ENCODE measurements at places on chromosomes 6 and 20.

- H3K36me3 ChIP-seq = no peaks in the 10 kb centered on the region
- H3K4me3 ChIP-seq = no peak overlapping the region
- H3K4me1 ChIP-seq = no peaks in the 10 kb centered on the region
- no peaks in the 10 kb centered on the region for H3K27me3 ChIP-seq
- peak; percentile 50 for DNase-seq
- no peak overlapping the region for H3K27ac ChIP-seq
Measured at GRCh38 chr6:79544939-79545450, 7.8 kb upstream of the LCA5 start.

- H3K4me1 ChIP-seq = peaks cover 66% of the 10 kb centered on the region
- no peak overlapping the region for H3K4me3 ChIP-seq
- H3K27me3 ChIP-seq = no peaks in the 10 kb centered on the region
- peaks cover 4% of the 10 kb centered on the region for H3K36me3 ChIP-seq
Measured at GRCh38 chr20:36777167-36777566, 3.6 kb upstream of the DSN1 start.

GRCh38 chr6:35096129-35096862 lies 44.8 kb downstream of the TCP11 start:
- H3K36me3 ChIP-seq = no peaks in the 10 kb centered on the region
- H3K27ac ChIP-seq = no peak overlapping the region
- no peaks in the 10 kb centered on the region for H3K4me1 ChIP-seq
- H3K27me3 ChIP-seq = no peaks in the 10 kb centered on the region
- DNase-seq = no peak

GRCh38 chr6:106486236-106486635 lies 125.7 kb downstream of the CRYBG1 start:
- no peaks in the 10 kb centered on the region for H3K27me3 ChIP-seq
- no peaks in the 10 kb centered on the region for H3K36me3 ChIP-seq
- no peaks in the 10 kb centered on the region for H3K4me1 ChIP-seq
- H3K4me3 ChIP-seq = no peak overlapping the region
- no peak overlapping the region for H3K27ac ChIP-seq

GRCh38 chr6:84013931-84014330 lies 19.6 kb upstream of the MRAP2 start:
- H3K27ac ChIP-seq = no peak overlapping the region
- no peak for DNase-seq

DNA sequence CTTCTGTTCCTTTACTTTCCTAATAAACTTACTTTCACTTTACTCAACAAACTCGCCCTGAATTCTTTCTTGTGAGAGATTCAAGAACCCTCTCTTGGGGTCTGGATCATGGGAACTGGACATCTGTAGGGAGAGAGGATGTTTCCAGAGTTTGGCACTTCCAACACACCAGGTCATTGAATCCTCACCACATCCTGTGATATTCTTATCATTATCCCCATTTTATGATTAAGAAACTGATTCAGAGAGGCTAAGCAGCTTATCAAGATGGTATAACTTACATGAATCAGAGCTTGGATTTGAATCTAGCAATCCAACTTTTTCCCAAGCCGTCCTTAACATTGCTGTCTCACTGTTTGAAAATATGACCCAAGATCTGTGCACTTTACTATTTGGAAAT lies 15.5 kb downstream of the PPIL6 start:
- H3K4me1 ChIP-seq = no peaks in the 10 kb centered on the region
- no peaks in the 10 kb centered on the region for H3K27me3 ChIP-seq
- H3K4me3 ChIP-seq = no peak overlapping the region
- no peak overlapping the region for H3K27ac ChIP-seq
- no peak for DNase-seq

DNA sequence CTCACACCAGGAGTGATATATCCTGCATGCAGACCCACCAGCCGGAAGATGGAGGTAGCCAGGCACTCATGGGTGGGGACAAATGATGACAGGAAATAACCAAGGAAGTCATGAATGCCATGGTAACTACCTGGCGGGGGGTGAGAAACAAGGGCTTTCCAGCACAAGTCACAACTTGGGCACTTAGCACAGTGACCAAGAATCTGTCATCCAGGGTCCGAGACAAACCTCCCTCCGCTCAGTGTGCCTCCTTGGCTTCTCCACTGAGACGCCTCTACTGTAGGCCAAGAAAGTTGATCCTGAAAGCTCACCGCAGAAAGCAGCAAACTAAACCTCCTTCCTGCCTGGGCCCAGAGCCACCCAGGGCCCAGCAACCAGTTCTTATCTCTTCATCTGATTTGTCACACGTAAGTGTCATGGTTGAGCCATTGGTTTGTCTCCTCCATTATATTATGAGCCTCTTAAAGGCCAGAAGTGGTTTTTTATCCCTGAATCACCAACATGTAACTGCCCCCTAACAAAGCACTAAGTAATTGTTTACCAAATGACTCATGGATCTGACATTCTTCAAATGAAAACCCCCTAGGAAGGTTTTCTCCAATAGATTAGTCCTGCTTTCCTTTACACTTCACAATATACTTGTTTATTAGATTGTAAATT lies 84.3 kb upstream of the TAB2 start:
- no peak overlapping the region for H3K27ac ChIP-seq
- H3K4me1 ChIP-seq = no peaks in the 10 kb centered on the region
- H3K4me3 ChIP-seq = no peak overlapping the region
- DNase-seq = no peak

DNA sequence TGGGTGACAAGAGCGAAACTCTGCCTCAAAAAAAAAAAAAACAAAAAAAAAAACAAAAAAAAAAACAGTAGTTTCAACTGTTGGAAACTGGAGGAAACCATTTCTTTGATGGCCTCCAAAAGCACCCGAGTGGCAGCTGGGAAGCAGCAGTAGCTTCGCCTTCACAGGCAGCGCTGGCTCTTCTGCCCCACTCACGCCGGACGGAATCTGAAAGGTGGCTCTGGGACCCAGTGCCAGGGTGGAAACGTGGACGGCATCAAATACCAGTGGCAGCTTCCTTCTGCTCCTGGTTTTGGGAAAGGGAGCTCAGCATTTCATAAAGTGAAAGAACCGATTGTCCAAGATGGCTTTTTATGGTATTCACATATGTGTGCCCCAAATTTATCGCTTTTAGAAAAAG lies 159.4 kb downstream of the SMOC2 start:
- H3K27ac ChIP-seq = no peak overlapping the region
- no peaks in the 10 kb centered on the region for H3K4me1 ChIP-seq
- no peaks in the 10 kb centered on the region for H3K27me3 ChIP-seq
- no peak overlapping the region for H3K4me3 ChIP-seq
- DNase-seq = no peak

DNA sequence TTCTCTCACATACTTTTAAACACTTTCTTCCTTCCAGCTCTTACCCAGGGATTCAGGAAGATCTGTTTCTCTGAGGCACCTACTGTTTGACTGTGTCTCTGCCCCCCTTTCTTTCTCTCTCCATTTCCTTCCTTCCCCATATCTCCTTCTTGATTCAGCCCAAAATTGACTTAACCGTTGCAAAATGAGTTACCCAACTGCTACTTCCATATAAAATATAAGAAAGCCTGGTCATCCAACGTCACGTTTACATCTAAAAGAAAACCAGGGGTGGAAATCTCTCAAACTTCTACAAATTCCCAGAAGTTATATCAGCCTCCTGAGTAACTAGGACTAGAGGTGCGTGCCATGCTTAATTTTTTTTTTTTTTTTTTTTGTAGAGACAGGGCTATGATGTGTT lies 95.2 kb upstream of the INSM1 start:
- H3K27ac ChIP-seq = no peak overlapping the region
- no peaks in the 10 kb centered on the region for H3K36me3 ChIP-seq
- H3K4me3 ChIP-seq = no peak overlapping the region

Measured in Karpas-422 (cell line).